ENCODE measurements at places on chromosomes 1 and 21.
A peak's percentile ranks its signal among the peaks of the same experiment; 100 is the strongest.

GRCh38 chr1:52657702-52658101 lies 24.7 kb downstream of the SHISAL2A start:
- DNase-seq, result no peak

- DNase-seq, result no peak
Measured at GRCh38 chr1:165942062-165942461, 114.6 kb downstream of the UCK2 start.

DNA sequence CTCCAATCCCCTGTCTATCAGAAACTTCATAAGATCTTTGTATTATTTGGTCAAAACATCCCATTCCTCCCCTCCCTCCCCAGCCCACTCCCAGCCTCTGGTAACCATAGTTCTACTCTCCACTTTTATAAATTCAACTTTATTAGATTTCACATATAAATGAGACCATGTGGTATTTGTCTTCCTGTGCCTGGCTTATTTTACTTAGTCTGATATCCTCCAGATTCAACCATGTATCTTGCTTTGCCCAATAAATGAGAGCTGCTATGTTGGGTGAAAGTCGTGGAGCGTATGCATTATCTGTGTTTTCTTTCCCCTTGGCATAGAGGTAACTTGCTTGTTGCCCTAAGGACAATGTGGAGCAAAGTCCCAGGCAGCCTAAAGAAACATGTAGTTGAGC lies 28.5 kb upstream of the CHRM3 start:
- DNase-seq, result no peak

DNA sequence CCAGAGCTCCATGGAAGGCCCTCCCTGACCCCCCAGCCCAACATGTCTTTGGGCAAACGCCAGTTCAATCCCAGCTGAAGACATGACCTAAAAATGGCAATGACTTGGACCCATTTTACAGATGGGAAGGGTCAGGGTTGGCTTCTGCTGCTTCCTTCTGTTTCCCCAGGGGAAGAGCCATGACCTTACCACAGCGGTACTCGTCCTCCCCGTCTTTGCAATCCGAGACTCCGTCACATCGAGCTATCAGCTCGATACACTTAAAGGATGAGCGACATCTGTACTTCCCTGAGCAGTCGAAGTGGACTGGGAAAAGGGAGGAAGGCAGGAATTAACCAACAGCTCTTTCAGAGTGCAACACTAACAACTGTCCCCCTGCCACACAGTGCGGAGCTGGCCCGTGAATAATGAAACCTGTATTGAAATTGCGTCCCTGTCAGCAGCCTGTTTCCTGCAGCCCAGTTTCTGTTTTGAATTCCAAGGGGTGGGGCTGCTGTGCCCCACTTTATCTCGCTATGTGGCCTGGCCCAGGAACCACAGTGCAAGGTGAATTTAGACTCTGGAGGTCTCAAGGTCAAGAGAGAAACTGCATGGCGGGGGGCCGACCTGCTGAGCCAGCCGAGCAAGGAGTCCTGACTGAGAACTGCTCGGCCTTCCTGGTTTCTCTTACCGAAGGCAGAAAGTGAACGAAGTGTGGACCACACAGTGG lies 7.0 kb downstream of the TMPRSS3 start:
- DNase-seq, result peak; percentile 21

GRCh38 chr1:1915911-1916840 lies 1.1 kb downstream of the CALML6 start:
- DNase-seq, result no peak

Data from immature natural killer cell (primary cell).